Skin of body (tissue), 3 donors: ENCODE measurements at places on chromosomes 2 and 18. TPM values are rescaled to one million over a fixed set of nuclear protein-coding genes. Genes with fewer than 3 reads are reported as not detected.

DNA sequence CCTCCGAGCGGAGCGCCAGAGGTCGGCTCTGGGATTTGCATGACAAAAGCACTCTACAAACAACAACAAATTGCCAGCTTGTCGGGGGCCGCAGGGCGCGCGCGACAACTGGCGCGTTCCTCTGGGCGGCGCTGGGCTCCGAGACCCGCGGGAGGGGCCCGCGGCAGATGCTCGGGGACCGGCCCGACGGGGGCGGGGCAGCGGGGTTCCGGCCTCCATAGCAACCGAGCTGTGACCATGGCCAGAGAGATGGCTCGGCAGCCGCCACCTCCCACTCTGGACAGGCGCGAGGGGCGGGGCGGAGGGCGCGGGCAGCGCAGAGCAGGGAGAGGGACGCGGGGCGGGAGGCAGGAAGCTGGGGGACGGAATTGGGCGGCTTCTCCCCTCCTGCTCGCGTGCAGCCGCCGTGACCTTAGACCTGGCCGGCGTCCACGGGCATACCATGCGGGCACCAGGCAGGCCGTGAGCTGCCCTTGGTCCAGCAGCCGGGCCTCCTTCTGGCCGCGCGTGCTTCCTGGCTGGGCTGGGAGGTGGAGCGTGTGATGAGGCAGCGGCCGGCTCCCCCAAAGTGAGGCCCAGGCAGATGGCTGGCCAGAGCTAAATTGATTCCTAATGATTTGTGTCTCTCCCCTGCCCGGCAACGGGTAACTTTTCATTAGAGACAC is 171.5 kb downstream of the CELF4 start:
- DNase-seq, result peak; percentile 58

DNA sequence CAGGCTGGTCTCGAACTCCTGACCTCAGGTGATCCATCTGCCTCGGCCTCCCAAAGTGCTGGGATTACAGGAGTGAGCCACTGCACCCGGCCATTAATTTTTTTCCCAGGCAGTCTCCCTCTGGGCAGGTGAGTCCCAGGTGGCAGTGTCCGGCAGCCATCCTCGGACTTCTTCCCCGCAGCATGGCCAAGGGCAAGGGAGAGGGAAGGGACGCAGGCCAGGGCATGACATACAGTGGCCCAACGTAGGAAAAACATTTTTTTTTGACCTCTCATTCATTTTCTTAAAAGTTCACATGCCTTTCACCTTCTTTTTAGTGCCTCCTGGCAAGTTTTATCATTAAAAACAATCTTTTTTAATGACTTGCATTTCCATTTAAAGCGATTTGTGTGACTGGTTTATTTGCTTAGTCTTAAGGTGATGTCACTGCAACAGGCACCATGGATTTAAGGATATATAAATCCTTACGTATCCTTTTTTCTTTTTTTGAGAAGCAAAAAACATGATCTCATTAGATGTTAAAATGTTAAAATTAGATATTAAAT is 23.0 kb upstream of the ATOH8 start:
- DNase-seq, result no peak

Gene ORC2
- total RNA-seq, result 20.4 TPM

Gene C2orf69
- total RNA-seq, result 10.8 TPM

Gene RAB31
- 31.1 TPM for total RNA-seq

Gene TDRD15
- total RNA-seq, result 0.10 TPM

DNA sequence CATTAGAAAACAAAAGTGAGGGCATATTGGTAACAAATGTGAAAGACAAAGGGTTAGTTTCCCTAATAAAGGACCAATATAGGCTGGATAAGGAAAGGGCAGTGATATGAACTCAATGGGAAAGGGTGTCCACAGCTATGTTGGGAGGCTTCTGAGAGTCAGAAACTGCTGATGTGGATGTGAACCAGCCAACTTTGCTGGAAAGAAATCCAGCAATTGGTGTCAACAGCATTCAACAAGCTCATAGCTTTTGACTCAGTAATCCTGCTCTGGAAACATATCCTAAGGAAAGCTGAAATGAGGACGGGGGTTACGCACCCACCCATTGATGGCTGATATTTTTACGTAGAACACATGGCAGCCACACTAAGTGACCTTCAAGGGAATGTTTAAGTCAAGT is 63.7 kb downstream of the ARL4C start:
- DNase-seq, result no peak

DNA sequence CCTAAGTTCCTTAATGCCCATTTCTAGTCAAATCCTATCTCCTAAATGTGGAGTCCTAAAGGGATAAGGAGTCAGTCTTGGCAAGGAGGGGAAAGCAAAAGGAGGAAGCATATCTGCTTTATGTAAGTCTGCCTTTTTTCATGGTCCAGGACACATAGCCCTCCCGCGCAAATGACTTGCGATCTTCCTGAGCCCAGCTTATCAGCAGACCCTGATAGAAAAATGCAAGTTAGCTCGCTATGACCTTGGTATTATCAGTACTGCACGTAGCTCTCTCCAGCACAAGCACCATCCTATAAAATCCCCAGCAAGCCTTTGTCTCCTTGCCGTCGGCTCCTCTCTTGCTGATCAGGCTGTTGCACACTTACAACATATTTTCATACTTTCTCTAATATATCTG is 281.4 kb upstream of the KCNH7 start:
- DNase-seq, result no peak

DNA sequence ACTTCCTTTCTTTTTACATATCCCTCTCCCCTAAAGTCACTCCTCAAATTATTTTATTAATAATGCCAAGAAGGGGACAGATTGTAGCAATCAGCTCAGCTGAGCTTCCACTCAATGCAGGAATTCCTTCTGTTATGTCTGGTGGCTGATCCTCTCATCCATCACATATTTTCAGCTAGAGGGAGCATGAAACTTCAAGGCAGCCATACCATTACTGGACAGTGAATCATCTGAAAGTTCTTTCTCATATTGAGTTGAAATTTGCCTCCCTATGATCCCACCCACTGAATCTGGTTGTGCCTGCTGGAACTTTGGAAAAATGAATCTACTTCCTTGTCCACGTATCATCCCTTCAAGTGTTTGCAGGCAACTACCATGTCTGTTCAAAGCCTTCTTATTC is 11.2 kb downstream of the ZNF385B start:
- DNase-seq, result no peak

Gene KATNAL2
- total RNA-seq, result 6.3 TPM

GRCh38 chr2:1936427-1936980 is 192.2 kb upstream of the PXDN start:
- peak; percentile 7 for DNase-seq

DNA sequence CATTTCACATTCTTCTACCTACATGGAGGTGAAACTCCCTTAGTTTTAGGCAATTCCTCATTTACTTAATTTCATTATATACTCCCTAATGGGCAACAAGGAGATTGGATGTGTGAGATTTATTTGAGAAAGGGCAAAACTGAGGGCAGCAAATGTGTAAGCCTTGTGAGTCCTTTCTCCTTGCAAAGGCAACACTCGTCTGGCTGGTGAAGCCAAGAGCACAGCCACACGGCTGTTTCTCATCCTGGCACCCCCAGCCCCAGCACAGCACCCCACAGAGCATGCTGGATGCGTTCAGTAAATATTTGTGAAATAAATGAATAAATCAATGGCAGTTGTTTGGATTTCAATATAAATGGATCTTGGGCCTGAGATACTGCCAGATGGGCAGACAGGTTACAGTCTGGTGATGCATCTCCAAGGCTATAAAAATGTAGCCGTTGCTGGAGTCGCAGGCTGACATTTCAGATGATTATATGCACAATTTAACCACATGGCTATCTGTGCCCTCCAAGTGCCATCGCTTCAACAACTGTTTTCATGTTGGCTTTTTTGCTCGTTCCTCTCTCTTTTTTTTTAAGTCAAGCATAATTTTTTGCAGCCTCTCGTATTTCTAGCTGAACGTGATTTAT is 154.1 kb upstream of the REV1 start:
- no peak for DNase-seq

DNA sequence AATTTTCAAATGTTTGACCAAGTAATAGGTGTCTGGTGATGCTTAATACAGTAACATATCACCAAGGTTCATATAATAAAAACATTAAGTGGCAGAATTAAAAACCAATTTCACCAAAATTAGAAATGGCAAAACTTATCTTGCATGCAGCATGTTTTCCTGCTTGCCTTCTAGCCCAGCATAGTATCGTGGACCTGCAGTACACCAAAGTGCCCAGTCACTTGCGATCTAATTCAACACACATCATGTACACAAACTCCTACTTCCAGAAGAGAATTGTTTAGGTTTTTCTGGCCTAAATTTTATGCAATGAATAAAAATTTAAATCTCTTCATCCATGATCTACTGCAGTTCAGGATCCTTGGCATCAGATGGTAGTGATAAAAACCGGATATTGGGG is 28.9 kb downstream of the LPIN2 start:
- DNase-seq, result no peak

DNA sequence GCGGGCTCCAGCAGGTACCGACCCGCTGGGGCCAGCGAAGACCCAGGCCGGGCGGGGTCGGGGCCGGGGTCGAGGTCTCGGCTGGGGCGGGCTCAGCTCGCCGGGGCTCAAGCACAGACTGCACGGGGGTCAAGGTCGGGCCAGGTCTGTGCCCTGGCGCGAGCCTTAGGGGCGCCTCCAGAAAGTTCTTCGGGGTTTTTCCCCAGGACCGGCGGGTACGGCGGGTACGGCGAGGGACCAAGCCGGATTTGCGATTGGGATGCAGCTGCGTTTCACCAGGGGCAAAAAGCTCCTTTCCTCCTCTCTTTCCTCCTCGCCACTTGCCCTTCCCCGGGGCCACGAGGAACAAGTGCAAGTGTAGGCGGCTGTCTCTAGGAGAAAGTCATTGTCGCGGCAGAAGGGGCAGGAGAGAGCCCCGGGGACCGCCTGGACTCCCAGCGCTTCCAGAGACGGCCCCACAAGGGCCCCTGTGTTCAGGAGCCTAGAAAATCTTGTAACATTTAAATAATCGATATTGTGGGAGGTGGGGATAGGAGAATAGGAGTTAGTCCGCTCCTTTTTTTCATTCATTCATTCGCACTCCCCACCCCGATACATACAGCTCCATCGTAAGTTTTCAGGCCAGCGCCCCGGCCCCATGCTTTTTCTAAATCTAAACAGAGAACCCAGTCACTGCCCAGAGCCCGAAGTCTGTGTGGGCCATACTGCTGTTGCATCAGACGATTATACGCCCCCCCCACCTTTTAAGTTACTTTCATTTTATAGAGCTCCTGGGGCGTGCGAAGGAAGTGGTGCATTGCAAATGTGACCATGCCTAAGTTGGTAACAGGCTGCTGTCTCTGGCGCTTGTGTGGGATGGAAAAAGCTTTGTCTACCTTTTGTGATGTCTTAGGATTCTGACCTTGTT is 679 bp downstream of the PMAIP1 start:
- peak; percentile 25 for DNase-seq

Gene GKN2
- not detected for total RNA-seq

DNA sequence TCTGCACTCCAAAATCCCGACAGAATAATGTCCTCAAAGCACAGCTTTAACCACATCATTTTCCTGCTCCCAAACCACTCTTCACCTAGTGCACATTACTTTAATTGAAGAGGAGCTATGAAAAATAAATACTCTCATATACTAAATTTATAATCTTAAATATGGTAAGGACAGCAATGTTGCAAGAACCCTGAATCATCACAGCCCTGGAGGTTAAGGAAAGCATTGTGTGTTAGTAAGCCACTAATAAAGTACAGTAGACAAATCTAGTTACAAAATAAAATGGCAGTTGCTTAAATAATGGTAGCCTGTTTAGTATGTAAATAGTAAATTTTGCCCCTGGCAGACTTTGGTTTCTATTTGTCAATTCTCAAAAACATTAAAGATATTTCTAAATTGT is 27.0 kb upstream of the CCDC178 start:
- no peak for DNase-seq

- peak; percentile 10 for DNase-seq
These were observed 225.4 kb downstream of the FAM210A start for GRCh38 chr18:13500869-13501542.

DNA sequence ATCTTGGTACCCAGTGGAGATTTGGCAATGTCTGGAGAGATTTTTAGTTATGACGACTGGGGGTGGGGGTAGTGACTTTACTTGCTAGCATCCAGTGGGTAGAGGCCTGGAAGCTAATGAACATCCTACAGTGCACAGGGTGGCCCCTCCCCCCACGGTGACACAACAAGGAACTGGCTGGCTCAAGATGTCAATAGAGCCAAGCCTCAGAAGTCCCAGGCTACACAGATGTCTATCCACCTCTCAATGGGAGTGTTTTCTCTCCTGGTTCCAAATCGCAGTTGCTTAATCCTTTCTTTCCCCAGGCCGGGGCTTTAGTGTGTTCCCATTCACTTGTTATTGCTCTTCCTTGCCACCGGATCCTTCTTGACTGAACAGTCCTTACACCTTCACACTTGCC is 9.3 kb upstream of the CCBE1 start:
- no peak for DNase-seq

Gene MARCO
- 1.7 TPM for total RNA-seq

DNA sequence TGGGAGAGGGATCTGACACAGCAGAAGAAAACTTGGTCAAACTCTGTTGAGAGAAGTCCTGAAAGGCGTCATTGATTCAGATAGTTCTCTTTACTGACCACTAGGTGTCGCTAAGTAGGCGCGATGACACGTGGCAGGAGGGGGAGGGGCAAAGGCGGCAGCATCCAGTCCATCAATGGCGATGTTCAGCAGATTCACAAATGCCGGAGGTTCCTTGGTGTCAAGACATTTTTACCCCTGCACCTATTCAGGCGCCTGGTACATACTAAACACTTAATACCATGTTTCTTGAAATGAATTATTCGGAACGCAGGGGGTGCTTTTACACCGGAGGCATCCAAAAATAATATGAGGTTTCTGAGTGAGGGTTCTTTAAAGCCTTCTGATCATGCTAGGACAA is 3.0 kb upstream of the PLEK start:
- no peak for DNase-seq

Gene PAX8
- 0.30 TPM for total RNA-seq

GRCh38 chr2:278927-279320 is 9.0 kb downstream of the ALKAL2 start:
- DNase-seq, result no peak

DNA sequence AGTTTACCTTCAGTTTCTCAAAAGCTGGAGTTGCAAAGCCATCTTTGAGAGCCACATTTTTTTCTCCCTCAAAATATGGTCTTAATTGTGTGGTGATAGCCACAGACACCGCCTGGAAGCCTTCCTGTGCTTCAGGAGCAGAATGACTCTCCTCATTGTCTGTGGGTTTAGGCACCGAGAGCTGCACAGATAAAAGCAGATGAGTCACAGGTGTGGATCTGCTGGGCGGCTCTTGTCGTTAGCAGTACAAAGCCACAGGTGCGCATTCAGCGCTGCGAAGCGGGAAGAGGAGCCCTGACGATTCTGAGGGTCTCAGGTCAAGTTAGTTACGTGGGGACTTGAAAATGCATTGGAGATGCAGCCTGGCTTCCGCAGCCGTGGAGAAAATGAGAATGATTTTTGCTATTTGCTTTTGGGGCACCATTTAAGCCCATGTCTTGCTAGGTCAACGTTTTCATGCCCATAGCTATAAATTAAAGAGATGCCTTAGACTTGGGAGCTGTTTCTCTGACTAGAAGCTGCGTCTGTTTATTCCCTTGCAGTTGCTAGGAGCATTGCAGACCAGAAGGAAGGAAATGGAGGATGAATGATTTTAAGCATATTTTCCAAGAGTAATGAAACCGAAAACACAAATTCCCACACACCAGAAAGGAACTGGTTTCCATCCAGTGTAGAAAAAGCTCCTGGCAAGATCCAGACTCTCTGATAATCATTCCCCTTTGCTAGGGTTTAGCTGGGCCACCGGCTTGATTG is 51.5 kb downstream of the KLHL29 start:
- no peak for DNase-seq
